ENCODE measurements at places on chromosomes 4 and X.

- no peak for DNase-seq
Measured at GRCh38 chrX:136754651-136755050, 26.1 kb downstream of the ARHGEF6 start.

GRCh38 chr4:106707776-106708463 lies 328.2 kb downstream of the DKK2 start:
- peak; percentile 23 for DNase-seq

DNA sequence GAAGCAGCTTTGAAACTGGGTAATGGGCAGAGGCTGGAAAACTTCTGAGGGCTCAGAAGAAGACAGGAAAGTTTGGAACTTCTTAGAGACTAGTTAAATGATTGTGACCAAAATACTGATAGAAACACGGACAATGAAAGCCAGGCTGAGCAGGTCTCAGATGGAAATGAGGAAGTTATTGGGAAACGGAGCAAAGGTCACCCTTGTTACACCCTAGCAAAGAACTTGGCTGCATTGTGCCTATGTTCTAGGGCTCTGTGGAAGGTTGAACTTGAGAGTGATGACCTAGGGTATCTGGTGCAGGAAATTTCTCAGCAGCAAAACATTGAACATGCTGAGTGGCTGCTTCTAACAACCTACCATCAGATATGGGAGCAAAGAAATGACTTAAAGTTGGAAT lies 50.8 kb upstream of the FBXW7 start:
- DNase-seq = no peak

- DNase-seq = peak; percentile 2
Measured at GRCh38 chr4:34953145-34953799, 1291.0 kb downstream of the ARAP2 start.

- peak; percentile 14 for DNase-seq
Measured at GRCh38 chrX:19017271-19017670, 33.4 kb upstream of the PHKA2 start.

GRCh38 chrX:140767646-140768045 lies 58.1 kb downstream of the LINC00632 start:
- DNase-seq = peak; percentile 14
